ENCODE measurements at places on chromosomes 1 and 21. TPM values are rescaled to one million over a fixed set of nuclear protein-coding genes. Genes with fewer than 3 reads are reported as not detected.

The LMX1A gene
- total RNA-seq, result 1.7 TPM

DNA sequence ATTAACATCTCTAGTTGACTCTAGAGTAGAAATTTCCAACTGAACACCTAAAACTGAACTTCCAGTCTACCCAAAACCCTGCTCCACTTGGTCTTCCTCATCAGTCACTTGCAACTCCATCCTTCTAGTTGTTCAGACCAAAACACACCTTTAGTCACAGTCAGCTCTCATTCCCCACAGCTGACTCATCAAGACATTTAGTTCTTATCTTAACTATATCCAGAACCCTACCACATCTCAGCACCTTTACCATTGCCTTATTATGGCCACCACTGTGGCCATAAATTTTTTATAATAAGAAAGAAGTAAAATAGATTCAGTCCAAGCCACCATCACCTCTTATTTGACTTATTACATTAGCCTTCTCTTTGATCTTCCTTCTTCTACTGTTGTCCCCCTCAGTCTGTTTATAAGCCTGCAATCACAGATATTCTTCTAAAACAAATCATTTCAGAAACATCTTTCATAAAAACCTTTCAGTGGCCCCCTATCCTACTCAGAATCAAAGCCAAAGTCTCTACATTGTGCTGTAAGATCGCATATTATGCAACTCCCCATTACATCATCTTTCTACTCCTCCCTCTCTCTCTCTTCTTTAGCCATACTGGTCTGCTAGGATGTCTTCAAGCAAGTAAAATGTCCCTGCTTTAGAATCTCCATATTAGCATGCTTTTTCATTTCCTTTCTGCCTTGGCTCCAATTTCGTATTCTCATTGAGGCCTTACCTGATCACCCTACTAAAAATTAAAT lies 275.9 kb downstream of the LRRC40 start:
- H3K27ac ChIP-seq, result no peak overlapping the region
- no peak overlapping the region for H3K4me3 ChIP-seq
- no peaks in the 10 kb centered on the region for H3K4me1 ChIP-seq
- H3K27me3 ChIP-seq, result no peaks in the 10 kb centered on the region
- no peak for DNase-seq
- H3K36me3 ChIP-seq, result no peaks in the 10 kb centered on the region

DNA sequence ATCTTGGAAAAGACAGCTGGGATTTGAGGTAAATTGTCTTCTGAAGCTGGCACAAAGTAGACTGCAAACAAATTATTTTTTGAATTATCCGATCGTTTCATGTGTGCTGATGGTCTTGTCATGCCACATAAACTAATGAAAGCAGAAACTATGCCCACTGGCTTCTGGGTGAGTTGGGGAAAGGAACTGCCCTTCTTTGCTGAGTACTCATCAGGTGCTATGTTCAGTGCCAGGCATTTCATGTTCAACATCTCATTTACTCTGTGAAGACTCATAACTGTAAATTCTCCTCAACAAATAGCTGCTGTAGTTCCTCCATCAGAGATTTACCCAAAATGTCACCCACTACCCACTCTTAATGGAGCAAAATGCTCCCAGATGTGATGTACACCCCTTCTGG lies 1.2 kb downstream of the TRIT1 start:
- H3K4me3 ChIP-seq, result peak overlapping the region; percentile 95
- DNase-seq, result no peak
- H3K36me3 ChIP-seq, result no peaks in the 10 kb centered on the region
- no peak overlapping the region for H3K27ac ChIP-seq
- H3K4me1 ChIP-seq, result peaks cover 6% of the 10 kb centered on the region

The OR2G6 gene
- total RNA-seq, result not detected

DNA sequence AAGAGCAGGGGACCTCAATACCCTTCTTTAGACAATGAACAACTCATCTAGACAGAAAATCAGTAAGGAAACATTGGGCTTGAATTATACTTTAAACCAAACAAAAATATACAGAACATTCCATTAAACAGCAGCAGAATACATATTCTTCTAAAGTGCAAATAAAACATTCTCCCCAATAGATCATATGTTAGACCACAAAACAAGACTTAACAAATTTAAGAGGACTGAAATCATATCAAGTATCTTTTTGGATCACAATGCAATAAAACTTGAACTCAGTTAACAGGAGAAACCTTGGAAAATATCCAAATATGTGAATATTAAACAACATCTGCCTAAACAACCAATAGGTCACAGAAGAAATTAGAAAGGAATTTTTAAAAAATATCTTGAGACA lies 47.7 kb upstream of the HP1BP3 start:
- H3K4me1 ChIP-seq, result no peaks in the 10 kb centered on the region
- no peak overlapping the region for H3K27ac ChIP-seq
- no peak overlapping the region for H3K4me3 ChIP-seq
